NCI-H460 (cell line): ENCODE measurements at places on chromosomes 11 and 22.
A peak's percentile ranks its signal among the peaks of the same experiment; 100 is the strongest.

- DNase-seq = no peak
Measured at GRCh38 chr11:120052196-120052775, 85.6 kb downstream of the TRIM29 start.

DNA sequence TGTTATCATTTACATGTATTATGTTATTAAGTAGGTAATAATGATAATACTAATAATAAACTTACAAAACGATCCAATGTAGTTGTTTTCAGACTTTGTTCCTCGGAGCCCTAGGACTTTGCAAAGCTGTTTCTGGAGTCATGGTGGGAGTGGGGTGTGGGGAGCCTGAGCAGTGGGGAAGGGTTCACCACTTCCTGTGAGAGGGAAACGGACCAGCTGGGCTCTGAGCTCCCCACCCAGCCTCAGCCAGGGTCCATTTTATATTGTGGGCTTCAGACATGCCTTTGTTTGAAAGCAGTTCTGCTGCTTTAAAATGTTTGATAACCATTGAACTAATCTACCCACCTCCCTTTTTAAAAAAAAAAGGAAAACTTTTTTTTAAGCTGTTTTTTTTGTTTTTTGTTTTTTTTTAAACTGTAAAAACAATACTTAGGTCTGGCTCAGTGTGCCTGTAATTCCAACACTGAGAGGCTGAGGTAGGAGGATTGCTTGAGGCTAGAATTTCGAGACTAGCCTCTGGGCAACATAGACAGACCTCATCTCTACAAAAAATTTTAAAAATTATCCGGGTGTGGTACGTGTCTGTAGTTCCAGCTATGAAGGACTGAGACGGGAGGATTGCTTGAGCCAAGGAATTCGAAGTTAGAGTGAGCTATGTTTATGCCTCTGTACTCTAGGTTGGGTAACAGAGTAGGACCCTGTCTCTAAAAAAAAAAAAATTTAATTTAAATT, 7.0 kb downstream of the SERPING1 start:
- DNase-seq = no peak

DNA sequence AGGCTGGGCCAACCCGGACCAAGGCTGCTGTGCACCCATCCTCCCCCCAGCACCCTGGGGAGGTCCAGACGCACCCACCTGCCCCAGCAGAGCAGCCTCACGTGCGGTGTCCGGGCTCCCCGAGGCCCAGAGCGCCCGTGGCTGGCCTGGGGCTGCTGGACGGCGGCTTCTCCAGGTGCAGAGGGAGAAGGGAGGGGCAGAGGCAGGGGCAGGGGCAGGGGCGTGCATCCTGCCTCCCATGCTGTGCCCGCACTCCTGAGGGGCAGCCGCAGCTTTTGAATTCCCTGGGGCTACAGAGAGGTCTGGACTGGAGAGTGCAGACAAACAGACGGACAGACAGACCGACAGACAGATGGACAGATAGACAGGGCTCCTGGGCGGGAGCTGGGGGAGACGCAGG, 83.6 kb upstream of the PRR5 start:
- DNase-seq = no peak

DNA sequence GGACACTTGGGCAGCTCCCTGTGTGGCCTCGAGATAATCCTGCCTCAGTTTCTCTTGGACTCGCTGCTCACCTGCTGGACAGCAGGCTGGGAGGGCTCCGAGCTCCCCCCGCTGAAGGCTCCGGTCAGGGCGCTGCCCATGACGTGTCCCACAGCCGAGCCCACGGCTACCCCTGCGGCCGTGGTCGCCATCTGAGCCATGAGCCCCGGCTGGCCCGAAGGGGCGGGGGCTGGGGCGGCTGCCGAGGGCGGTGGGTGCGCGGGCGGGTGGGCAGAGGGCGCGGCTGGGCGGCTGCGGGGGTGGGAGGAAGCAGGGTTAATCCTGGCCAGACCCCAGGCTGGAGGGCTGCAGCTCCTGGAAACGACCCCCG, 484 bp downstream of the CHCHD10 start:
- DNase-seq = no peak

- no peak for DNase-seq
Measured at GRCh38 chr11:74839446-74839845, 90.8 kb downstream of the RNF169 start.

GRCh38 chr11:61042961-61043540, 59.2 kb upstream of the CD5 start:
- DNase-seq = no peak

- DNase-seq = no peak
Measured at GRCh38 chr22:49017482-49018329, 810.0 kb downstream of the BRD1 start.

DNA sequence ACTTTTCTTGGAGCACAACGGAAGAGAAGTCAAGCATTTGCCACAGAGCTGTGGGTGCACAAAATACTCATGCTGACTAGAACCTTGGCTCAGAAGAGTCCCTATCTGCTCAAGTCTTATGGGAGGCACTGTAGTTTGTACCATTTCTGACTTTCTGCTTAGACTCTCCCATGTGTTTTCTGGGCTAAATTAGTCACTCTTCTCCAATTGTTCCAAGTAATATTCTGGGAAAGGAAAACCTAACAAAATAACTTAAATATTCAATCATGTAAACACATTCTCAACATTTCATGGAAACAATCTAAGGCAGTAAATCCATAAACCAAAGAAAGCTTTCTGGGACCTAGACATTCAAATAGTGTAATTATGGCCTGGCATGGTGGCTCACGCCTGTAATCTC, 220.7 kb downstream of the SWAP70 start:
- no peak for DNase-seq

DNA sequence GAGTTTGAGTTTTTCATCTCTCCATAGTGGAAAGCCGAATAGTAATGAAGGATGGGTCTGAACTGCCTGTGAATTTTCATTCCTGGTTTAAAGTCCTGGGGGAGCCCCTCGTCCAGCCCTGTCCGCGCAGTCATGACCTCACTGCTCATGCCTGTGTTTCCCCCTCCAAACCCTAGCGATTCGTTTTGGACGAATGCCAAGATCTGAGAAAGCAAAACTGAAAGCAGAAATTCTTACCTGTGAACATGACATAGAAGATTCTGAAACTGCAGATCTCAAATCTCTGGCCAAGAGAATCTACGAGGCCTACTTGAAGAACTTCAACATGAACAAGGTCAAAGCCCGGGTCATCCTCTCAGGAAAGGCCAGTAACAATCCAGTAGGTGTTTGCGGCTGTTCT, 30.5 kb downstream of the CDPF1 start:
- DNase-seq = no peak

GRCh38 chr11:17751558-17751957, 17.0 kb downstream of the KCNC1 start:
- DNase-seq = no peak

DNA sequence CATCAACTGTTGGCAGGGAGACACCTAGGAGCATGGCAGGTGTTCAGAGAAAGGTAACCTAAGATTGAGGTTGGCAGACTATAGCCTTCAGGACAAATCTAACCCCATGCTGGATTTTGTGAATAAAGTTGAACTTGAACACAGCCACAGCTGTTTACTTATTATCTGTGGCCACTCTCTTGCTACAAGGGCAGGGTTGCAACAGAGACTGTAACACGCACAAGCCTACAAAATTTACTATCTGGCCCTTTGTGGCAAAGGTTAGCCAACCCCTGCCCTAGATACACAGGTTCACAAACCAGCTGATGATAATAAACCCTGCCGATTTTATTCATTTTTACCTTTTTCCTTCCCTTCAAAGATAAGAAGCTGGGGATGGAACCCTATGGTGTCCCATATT, 2.5 kb downstream of the THYN1 start:
- DNase-seq = no peak

- no peak for DNase-seq
Measured at GRCh38 chr11:133829566-133829965, 15.7 kb downstream of the SPATA19 start.

DNA sequence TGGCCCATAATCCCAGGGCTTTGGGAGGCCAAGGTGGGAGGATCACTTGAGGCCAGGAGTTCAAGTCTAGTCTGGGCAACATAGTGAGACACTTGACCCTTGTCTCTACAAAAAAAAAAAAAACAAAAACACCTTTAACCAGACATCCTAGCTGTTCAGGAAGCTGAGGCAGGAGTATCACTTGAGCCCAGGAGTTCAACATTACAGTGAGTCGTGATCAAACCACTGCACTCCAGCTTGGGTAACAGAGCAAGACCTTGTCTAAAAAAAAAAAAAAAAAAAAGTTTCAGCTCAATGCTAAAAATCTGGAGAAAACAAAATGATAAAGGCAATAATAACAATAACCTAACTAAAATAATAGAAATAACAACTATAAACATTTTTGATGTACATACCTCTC, 22.6 kb upstream of the APLP2 start:
- DNase-seq = no peak

DNA sequence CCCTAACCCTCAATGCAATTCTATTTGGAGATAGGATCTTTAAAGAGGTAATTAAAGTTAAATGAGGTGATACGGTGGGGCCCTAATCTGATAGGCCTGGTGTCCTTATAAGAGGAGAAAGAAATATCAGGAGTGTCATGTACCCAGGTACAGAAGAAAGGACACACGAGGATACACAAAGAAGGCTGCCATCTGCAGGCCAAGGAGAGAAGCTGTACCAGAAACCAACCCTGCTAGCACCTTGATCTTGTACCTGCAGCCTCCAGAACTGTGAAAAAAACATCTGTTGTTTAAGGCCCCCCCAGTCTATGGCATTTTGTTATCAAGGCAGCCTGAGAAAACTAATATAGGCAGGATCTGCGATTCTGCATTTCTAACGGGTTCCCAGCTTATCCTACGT, 44.2 kb downstream of the FBXO7 start:
- DNase-seq = peak; percentile 11

GRCh38 chr22:35727436-35727835, 9.8 kb downstream of the APOL5 start:
- peak; percentile 1 for DNase-seq

- DNase-seq = no peak
Measured at GRCh38 chr22:48975886-48976285, 851.8 kb downstream of the BRD1 start.

- DNase-seq = no peak
Measured at GRCh38 chr11:77778118-77778517, 42.4 kb downstream of the RSF1 start.

DNA sequence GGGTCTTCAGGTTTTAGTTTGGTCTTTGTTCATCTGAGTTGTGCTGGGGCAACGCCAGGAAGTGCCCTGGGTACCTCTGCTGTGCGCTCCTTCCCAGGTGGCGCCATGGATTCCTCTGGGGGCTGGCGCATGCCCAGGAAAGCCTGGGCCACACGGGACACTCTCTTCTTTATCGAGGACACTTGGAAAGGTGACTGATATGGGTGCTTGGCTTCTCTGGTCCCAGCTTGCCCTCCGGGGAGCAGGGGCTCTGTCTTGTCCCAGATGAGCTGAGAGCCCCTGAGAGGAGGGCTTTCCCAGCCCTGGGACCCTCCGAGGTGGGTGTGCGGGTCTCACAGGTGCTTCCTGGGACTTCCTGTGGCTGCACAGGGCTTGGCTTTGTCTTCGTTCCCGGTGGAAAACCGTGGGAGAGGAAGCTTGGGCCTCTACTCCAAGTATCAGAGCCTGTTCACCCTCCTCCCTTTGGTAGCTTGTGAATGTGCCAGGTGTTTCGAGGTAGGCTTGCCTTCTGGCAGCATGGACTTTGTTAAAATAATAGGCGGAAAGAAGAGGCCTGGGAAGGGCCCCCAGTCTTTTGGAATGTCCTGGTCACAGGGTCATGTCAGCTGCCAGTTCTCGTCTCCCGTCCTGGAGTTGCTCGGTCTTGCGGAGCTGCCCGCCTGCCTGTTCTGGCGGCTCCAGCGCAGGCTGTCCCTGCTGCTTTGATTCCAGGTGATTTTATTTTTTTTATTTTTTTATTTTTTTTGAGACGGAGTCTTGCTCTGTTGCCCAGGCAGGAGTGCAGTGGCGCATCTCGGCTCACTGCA, 10.1 kb upstream of the NEAT1 start:
- DNase-seq = no peak

DNA sequence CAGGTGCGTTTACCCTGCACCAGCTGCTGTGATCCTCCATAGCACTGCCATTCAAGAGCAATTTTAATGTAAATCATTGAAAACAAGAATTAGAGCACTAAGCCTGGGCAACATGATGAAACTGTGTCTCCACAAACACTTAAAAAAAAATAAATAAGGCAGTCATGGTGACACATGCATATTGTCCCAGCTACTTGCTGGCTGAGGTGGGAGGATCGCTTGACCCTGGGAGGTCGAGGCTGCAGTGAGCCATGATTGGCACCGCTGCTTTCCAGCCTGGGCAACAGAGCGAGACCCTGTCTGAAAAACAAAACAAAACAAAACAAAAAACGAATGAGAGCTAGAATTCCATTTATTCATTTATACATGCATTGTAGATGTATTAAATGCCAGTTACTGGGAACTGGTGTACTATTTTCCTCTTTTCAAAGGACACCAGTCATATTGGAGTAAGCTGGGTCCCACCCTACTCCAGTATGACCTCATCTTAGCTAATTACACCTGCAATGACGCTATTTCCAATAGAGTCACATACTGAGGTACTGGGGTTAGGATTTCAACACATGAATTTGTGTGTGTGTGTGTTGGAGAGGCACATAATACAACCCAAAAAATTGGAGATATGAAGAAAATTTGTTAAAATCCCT, 101.9 kb downstream of the MICAL2 start:
- no peak for DNase-seq

- no peak for DNase-seq
Measured at GRCh38 chr22:42855211-42855610, 1.9 kb downstream of the ARFGAP3 start.

DNA sequence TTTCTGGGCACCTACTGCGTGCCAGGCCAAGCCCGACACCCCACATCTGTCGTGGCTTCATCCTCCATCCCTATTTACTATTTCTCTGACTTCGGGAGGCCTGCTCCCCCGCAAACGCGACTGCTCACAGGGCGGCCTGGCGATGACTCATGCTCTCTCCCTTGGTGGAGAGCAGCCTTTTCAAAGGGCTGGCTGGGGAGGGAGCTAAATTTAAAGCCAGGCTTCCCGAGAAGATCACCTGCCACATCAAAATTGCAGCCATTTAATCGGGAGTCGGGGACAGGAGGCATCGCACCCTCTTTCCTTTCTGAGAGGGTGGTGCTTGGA, 24.9 kb upstream of the SHISAL1 start:
- DNase-seq = peak; percentile 26
